Endodermal cell (in vitro differentiated cells): ENCODE measurements at places on chromosomes 12 and 14. TPM values are rescaled to one million over a fixed set of nuclear protein-coding genes. Genes with fewer than 3 reads are reported as not detected.

Gene ACSM4
- total RNA-seq, result 11.4 to 24.2 TPM (median 13.9 TPM) in 3 replicates

- DNase-seq, result no peak
- no peak overlapping the region for H3K4me3 ChIP-seq
- H3K4me1 ChIP-seq, result no peaks in the 10 kb centered on the region
- no peaks in the 10 kb centered on the region for H3K27me3 ChIP-seq
Observed at GRCh38 chr14:39843881-39844280, 411.6 kb upstream of the FBXO33 start.

Gene GUCY2C
- total RNA-seq, result 2.4 and 2.6 TPM in 2 replicates

- H3K4me1 ChIP-seq, result peaks cover 7% of the 10 kb centered on the region
- no peaks in the 10 kb centered on the region for H3K36me3 ChIP-seq
- H3K27ac ChIP-seq, result no peak overlapping the region
Observed at GRCh38 chr14:95301527-95302187, 18.1 kb downstream of the CLMN start.

Gene AMDHD1
- total RNA-seq, result 0.46 and 0.72 TPM in 2 replicates

DNA sequence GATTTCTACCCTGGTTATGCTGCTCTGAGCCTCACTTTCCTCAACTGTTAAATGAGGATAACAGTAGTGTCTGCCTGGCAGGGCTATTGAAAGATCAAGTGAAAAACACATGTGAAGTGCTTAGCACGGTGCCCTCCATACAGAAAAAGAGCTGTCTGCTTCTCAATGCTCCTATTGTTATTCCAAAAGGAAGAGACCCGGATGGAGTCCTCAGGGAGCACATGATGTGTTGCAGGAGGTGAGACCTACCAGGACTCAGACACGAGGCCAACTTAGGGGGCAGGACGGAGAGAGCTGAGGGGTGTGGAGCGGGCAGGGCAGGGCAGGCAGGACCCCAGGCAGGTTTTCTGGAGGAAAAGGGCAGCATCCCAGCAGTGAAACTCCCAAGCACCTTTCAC is 8.9 kb downstream of the FAIM2 start:
- no peaks in the 10 kb centered on the region for H3K27me3 ChIP-seq
- no peaks in the 10 kb centered on the region for H3K36me3 ChIP-seq
- no peak overlapping the region for H3K4me3 ChIP-seq
- DNase-seq, result no peak

DNA sequence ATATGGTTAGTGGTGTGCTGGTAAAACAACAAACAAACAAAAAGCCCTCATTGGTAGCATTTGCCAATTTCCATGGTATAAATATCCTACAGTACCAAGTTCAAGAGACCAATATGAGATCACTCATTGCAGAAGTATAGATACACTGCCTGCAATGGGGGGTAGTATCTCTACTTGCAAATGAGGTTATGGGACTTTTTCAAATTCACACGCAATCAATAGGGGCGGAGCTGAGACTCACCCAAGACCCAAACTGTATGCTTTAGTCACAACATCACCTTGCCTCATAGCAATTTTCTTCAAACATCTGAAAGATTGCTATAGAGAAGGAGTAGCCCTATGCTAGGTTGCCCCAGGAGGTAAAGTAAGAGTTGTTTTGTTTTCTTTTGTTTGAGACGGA is 93.7 kb downstream of the VCPKMT start:
- no peaks in the 10 kb centered on the region for H3K4me1 ChIP-seq
- no peaks in the 10 kb centered on the region for H3K36me3 ChIP-seq
- DNase-seq, result no peak
- no peak overlapping the region for H3K27ac ChIP-seq

Gene RILPL1
- 25.2 to 27.3 TPM (median 26.8 TPM) in 3 replicates for total RNA-seq

DNA sequence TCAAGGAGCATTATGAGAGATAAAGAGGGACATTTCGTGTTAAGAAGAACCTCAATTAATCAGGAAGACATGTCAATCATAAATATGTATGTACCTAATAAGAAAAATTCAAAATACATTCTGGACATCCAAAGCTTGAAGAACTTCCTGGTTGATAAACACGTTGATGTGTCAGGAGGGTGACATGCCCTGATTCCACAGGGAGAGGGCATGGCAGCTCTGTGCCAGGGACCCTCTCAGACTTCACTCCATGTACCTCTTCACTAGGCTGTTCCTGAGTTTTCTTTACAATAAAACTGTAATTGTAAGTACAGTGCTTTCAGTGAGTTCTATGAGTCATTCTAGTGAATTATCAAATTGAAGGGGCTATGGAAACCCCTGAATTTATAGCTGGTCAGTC is 163.5 kb downstream of the CFAP54 start:
- H3K27me3 ChIP-seq, result no peaks in the 10 kb centered on the region
- no peak overlapping the region for H3K27ac ChIP-seq
- DNase-seq, result no peak
- no peak overlapping the region for H3K4me3 ChIP-seq
- no peaks in the 10 kb centered on the region for H3K4me1 ChIP-seq

Gene COL2A1
- 21.0 to 25.5 TPM (median 21.1 TPM) in 3 replicates for total RNA-seq

DNA sequence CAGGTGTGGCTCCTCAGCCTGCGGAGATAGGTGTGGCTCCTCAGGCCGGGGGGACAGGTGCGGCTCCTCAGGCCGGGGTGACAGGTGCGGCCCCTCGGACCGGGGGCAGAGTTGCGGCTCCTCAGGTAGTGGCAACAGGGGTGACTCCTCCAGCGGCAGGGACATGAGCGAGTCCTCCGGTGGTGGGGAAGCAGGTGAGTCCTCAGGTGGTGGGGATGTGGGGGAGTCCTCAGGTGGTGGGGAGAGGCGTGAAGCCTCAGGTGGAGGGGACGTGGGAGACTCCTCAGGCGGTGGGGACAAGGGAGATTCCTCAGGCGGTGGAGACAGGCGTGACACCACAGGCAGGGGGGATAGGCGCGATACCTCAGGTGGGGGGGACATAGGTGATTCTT is 9.2 kb downstream of the KMT2D start:
- H3K27me3 ChIP-seq, result no peaks in the 10 kb centered on the region
- DNase-seq, result no peak
- H3K36me3 ChIP-seq, result peaks cover 90% of the 10 kb centered on the region
- H3K4me1 ChIP-seq, result no peaks in the 10 kb centered on the region
- no peak overlapping the region for H3K27ac ChIP-seq

DNA sequence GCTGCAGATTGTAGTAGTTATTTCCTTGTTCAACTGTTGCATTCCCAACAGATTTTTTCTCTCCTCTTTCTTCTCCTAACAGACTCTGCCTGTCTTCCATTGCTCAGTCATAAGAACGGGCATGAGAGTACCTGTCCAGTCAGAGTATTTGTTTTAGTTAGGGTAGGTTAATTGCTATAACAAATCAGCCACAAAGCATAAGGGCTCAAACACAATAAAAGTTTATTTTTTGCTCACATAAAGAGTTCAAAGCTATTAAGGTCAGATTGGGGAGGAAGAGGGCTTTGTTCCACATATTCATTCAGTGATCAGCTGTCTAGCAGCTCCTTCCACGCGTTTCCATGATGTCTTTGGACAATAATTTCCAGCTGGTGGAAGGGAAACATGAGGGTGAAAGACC is 92.8 kb upstream of the PLXNC1 start:
- H3K36me3 ChIP-seq, result no peaks in the 10 kb centered on the region
- no peak overlapping the region for H3K27ac ChIP-seq
- no peak overlapping the region for H3K4me3 ChIP-seq
- no peaks in the 10 kb centered on the region for H3K27me3 ChIP-seq
- H3K4me1 ChIP-seq, result no peaks in the 10 kb centered on the region

Gene HECTD4
- total RNA-seq, result 38.4 and 48.2 TPM in 2 replicates

- H3K4me3 ChIP-seq, result peak overlapping the region; percentile 90
- peaks cover 21% of the 10 kb centered on the region for H3K27me3 ChIP-seq
- peaks cover 2% of the 10 kb centered on the region for H3K36me3 ChIP-seq
Observed at GRCh38 chr14:26598081-26598671, 343 bp upstream of the NOVA1 start.

GRCh38 chr14:38391334-38391733 is 135.4 kb upstream of the CLEC14A start:
- no peak overlapping the region for H3K27ac ChIP-seq
- no peaks in the 10 kb centered on the region for H3K27me3 ChIP-seq
- H3K4me3 ChIP-seq, result no peak overlapping the region
- no peaks in the 10 kb centered on the region for H3K36me3 ChIP-seq
- no peak for DNase-seq

Gene ENDOU
- total RNA-seq, result not detected in 3 replicates

GRCh38 chr12:102483466-102483865 is 3.1 kb upstream of the IGF1 start:
- no peak overlapping the region for H3K27ac ChIP-seq
- H3K4me3 ChIP-seq, result no peak overlapping the region
- no peaks in the 10 kb centered on the region for H3K27me3 ChIP-seq
- no peaks in the 10 kb centered on the region for H3K36me3 ChIP-seq
- no peak for DNase-seq

- DNase-seq, result no peak
- no peak overlapping the region for H3K27ac ChIP-seq
- no peaks in the 10 kb centered on the region for H3K27me3 ChIP-seq
- H3K36me3 ChIP-seq, result no peaks in the 10 kb centered on the region
- H3K4me1 ChIP-seq, result peaks cover 8% of the 10 kb centered on the region
- H3K4me3 ChIP-seq, result peak overlapping the region; percentile 23
Observed at GRCh38 chr14:51419685-51420084, 179.6 kb downstream of the TMX1 start.

- no peaks in the 10 kb centered on the region for H3K36me3 ChIP-seq
- no peak overlapping the region for H3K27ac ChIP-seq
- no peak for DNase-seq
Observed at GRCh38 chr12:131536337-131536736, 174.6 kb upstream of the SFSWAP start.

DNA sequence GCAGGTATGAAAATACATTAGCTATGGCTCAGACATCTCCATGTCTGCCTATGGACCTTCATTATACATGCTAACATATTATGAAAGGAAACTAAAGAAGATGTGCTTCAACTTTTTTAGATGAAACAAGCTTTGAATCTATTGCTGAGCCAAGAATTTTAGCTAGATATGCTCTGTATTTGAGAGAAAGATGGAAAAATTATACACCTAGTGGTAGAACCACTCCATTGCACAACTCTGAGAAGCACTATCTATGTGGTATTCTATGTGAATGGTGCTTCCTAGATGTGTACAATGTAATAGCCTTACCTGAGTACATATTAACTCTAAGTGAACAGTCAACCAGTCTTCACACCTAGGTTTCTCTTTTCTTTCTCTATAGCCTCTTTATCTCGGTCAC is 17.3 kb downstream of the EPYC start:
- no peak overlapping the region for H3K27ac ChIP-seq
- DNase-seq, result no peak
- no peaks in the 10 kb centered on the region for H3K36me3 ChIP-seq
- no peak overlapping the region for H3K4me3 ChIP-seq

GRCh38 chr12:58860056-58860787 is 60.1 kb downstream of the LRIG3 start:
- no peaks in the 10 kb centered on the region for H3K27me3 ChIP-seq
- peak; percentile 70 for DNase-seq
- peaks cover 16% of the 10 kb centered on the region for H3K36me3 ChIP-seq
- H3K27ac ChIP-seq, result no peak overlapping the region

DNA sequence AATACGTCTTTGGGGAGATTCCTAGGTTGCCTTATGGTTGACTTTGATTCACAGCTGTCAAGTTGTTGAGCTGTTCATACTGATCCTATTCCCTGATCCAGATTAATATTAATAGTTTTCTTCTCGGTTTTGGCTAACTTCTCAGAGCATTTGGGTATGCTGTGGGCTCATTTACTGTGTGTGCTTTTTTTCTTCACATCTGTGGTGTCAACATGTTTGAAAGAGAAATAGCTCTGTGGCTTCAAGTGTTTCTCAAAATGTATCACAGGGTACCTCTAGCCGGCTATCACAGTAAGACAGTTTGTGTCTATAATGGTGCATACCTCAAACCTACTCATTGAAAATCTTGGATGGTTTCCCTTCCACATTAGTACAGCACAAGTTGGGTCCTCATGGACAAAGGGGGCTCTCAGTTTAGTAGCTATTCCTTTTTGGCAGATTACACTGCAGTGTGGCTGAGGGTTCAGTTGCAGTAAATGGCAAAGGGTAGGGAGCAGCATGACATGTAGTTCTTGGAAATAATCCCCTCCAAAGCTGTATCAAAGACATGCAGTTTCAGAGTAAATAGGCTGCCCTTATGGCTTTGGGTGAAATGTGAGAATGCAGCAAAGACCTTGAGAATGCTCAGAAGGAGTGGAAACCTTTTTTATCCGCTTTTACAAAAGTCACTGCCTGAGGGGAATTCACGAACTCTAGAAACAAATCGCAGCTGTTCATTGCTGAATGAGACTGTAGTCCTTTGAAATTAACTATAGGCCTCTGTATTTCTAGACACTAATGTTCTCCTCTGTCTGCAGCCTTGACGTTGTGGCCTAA is 102.4 kb upstream of the ATF1 start:
- H3K4me3 ChIP-seq, result no peak overlapping the region
- DNase-seq, result no peak
- no peaks in the 10 kb centered on the region for H3K4me1 ChIP-seq

DNA sequence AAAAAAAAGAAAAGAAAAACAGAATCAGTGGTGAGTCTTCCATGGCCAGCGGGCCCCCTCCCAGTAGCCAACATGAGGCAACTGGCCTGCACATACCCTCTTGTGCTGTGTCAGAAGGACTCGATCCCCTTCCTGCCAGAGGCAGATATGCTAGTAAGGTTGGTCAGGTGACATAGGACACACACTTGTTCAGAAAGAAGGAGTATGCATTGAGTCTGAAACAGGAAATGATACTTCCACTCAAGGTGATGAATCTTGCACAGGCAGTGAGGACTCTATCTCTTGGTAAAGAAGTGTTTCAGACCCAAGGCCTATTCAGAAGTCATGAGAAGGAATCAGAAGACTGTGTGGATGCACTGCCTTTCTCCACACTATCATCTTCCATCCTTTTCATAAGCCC is 269.7 kb upstream of the FAR2 start:
- H3K36me3 ChIP-seq, result no peaks in the 10 kb centered on the region
- H3K27ac ChIP-seq, result no peak overlapping the region
- DNase-seq, result no peak

Gene FERMT2
- 377 and 390 TPM in 2 replicates for total RNA-seq

DNA sequence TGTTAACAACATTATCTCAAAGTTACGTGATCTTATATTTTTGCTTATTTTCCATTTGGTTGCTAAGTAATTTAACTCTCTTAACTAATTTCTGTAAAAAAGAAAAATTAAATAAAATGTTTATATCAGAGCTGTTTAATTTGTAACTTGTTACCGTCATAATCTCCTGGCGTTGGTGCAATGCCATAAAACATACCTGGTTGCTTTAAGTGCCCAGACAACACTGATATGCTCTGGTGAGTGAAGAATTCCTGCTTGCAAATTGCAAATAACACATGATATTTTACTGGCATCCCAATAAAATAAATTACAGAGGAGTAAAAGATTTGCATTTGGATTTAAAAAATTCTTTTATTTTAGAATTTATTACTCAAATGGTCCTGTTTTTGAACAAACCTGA is 640.1 kb upstream of the MIS18BP1 start:
- DNase-seq, result no peak
- no peaks in the 10 kb centered on the region for H3K27me3 ChIP-seq
- H3K27ac ChIP-seq, result no peak overlapping the region
- no peaks in the 10 kb centered on the region for H3K4me1 ChIP-seq
- no peaks in the 10 kb centered on the region for H3K36me3 ChIP-seq

- no peak overlapping the region for H3K27ac ChIP-seq
- no peak for DNase-seq
Observed at GRCh38 chr12:53450936-53451335, 966 bp upstream of the PCBP2 start.
